Activated T-helper 9 cell treated with anti-CD3 and anti-CD28 coated beads, Interleukin-2, amount 50 U/mL, for 16 hours (primary cell): ENCODE measurements at places on chromosomes 7 and 10.

- DNase-seq, result no peak
Measured at GRCh38 chr10:75168275-75168674, 42.3 kb upstream of the VDAC2 start.

GRCh38 chr7:90777465-90777864 lies 181.3 kb downstream of the CDK14 start:
- no peak for DNase-seq

- no peak for DNase-seq
Measured at GRCh38 chr10:105783936-105784483, 1142.9 kb downstream of the SORCS3 start.

DNA sequence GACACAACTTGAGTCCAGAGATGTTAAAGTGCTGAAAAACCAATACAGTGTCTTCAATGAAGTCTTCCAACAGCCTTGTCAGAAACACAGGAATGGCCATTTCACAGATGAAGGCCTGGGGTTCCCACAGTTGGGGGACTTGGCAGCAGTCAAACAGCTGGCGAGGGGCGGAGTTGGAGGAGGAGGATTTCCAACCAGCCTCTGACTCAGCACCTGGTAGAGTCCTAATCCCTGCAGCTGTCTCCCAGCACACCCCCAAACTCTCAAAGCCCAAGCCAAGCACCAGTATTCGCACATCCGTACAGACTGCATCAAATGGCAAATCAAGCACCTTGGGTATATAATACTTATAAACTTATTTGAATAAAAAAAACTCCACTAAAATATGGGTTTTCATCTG lies 28.0 kb downstream of the CTBP2 start:
- no peak for DNase-seq

DNA sequence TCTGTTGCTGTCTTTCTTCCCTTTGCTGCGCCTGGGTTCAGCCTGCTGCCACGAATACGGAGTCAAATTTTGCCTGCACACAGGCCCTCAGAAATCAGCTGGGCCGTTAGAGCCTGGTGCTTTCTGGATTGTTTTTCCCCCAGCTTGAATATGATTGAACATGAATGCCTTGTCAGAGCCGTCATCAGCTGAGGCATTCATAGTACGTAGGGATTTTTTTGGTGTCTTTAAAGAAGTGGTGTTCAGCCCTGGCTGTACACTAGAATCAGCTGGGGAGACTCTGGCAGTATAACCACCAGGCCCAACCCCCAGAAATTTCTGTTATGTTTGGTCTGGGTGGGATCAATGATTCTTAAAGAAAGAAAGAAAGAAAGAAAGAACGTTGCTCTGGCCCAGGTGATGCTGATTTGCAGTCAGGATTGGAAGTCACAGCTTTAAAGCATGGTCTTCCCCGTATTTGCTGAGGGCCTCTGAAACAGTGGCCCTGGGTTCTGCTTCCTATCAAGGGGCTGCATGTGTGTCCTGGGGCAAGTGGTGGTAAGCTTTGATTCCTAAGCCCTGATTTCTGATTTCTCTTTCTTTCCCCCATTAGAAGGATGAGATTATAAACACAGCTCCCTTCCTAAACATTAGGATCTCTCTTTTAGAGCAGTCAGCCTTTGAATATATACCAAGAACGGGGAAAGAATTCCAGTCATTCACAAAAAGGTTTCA lies 24.7 kb downstream of the NUB1 start:
- no peak for DNase-seq

GRCh38 chr7:149297034-149297755 lies 35.2 kb downstream of the ZNF783 start:
- no peak for DNase-seq

GRCh38 chr7:102173669-102174068 lies 113.0 kb upstream of the SH2B2 start:
- no peak for DNase-seq

DNA sequence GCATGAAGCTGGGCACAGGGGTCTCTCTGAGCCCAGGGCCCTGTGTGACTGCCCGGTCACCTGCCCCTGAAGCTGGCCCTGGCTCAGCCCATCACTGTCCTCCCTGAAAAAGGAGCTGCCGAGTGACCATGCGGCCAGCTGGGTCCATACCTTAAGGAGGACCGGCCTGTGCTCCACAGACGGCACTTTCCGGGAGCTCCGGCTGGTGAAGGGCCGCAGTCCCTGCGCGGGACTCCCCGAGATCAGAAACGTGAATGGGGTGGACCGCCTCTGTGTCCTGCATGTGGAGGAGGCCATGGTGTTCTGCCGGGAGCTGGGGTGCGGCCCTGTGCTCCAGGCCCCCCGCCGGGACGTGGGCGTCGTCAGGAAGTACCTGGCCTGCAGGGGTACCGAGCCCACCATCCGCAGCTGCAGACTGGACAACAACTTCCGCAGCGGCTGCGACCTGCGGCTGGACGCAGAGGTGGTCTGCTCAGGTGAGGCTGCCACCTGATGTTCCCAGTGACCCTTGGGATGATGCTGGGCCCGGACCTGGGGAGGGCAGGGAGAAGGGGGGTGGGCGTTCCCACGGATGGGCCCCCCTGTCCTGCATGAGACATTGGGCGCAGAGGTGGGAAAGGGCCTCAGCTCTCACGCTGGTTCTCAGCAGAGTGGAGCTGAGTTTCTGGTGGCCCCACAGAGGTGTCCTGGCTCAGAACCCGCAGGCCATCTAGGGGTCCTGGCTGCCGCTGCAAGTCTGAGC lies 3.5 kb downstream of the SCART1 start:
- DNase-seq, result no peak

- no peak for DNase-seq
Measured at GRCh38 chr7:121416533-121416932, 20.4 kb upstream of the FAM3C start.

- DNase-seq, result no peak
Measured at GRCh38 chr10:70158113-70158512, 11.6 kb upstream of the TYSND1 start.

DNA sequence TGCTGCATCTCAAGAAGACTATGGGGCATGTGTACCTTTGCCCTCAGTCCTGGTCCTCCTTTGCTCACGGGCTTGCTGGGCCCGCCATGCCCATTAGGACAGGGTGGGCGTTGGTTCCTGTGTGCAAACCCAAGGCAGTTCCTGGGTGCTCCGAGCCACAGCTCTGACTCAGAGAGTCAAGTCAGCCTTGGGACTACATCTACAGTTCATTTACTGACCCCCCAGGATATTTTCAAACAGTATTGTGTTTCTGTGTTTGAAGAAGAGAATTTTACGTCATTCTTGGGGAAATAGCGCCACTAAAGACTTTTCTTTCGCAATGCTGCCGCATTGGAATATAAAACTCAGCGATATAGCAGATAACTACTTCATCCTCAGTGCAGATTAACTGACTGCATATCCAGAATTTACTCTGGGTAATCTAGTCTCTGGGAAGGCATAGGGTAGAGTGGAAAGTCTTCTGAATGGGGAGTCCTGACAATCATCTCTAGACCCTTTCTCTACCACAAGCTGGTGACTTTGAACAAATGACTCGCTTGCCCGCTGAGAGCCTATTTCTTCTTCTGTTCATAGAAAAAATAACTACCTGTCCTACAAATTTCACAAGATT lies 638.9 kb upstream of the FZD8 start:
- no peak for DNase-seq

DNA sequence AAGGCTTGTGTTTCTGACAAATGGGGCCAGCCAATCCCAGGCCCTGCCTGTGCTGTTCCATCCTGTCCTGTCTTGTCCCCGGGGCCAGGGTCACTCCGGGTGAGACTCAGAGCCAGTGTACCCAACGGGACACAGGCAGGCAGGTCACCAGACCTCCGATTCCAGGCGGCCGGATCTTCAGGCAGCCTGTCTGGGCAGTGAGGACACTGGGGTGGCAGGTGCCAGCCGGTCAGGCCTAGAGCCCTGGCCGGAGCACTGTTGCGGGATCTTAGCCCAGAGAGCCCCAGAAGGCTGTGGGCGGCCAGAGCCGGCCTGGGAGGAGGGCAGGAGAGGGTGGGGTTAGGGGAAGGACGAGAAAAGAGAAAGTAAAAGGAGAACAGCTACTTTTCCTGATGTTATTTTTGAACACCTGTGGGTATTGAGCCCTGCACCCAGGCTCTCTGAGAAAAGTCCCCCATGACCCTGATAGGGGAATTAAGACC lies 134.3 kb upstream of the TNRC18 start:
- DNase-seq, result no peak

DNA sequence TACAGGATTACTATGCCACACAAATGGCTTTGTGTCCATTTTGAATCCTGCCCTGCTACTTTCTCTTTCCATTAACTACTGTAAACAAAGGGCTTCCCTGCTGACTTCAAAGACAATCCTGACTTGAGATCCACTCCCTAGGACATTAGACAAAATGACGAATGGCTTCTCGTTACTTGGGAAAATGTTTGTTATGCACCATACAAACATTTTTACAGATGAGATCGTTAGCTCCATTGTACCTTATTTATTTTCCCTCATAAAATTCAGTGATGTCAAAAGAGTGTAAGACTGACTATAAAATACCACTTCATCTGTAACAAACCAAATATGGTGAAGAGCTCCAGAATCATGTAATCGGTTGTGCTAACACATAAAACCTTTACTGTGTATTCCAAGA lies 121.8 kb downstream of the CD36 start:
- DNase-seq, result no peak

DNA sequence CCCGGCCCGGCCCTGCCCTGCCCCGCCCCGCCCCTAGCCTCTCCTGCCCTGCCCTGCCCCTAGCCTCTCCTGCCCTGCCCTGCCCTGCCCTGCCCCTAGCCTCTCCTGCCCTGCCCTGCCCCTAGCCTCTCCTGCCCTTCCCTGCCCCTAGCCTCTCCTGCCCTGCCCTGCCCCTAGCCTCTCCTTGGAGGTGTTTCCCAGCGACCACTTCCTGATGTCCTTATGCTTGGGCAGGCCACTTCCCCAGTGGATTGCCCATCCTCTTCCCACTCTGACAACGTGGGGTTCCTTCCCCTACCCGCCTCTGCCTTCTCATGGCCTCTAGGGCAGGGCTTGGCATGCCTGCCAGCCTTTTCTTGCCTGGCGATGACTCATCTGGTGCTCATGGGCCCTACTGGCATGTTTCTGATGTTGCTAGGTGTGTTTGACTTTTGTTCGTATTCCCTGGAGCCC lies 21.2 kb downstream of the PRXL2A start:
- no peak for DNase-seq

GRCh38 chr7:80453699-80454340 lies 58.0 kb downstream of the GNAT3 start:
- no peak for DNase-seq

GRCh38 chr7:78083476-78084120 lies 285.0 kb downstream of the PHTF2 start:
- DNase-seq, result no peak

- DNase-seq, result no peak
Measured at GRCh38 chr10:29712108-29712507, 77.3 kb upstream of the SVIL start.

GRCh38 chr7:117262546-117262945 lies 60.3 kb downstream of the WNT2 start:
- DNase-seq, result no peak

GRCh38 chr10:32166365-32166764 lies 110.1 kb upstream of the KIF5B start:
- no peak for DNase-seq

DNA sequence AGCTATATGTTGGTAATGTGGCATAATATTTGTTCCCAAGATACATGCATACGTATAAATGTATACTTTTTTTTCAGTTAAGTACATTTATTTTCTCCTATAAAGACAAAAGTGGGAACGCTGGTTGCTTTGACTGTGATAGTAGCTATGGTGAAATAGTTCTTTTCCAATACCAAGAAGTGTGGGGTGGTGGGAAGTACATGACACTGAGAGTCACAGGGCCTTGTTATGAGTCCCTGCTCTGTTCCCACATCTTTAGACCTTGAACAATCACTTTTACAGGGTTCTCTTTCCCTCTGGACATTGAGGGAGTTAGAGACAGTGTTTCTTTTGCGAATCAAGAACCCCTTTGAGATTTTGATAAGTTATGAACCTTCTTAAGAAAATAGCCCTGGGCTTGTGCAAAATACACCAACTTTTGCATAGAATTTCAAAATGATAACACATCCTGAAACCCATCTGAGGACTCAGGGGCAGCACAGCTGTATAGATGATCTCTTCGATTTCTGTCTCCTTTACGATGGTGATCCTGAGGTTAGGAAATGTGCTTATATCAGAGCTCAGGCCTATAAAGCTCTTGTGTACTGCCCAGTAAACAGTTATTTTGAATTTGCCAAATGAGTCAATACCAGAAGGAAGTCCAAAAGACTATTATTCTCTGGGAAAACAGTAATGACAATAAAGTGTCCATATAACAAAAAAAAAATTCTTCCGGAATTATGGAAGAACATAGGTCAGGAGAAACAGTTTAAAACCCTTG lies 1.1 kb downstream of the LMOD2 start:
- DNase-seq, result no peak

GRCh38 chr7:142776206-142776844 lies 5.6 kb downstream of the PRSS2 start:
- no peak for DNase-seq

DNA sequence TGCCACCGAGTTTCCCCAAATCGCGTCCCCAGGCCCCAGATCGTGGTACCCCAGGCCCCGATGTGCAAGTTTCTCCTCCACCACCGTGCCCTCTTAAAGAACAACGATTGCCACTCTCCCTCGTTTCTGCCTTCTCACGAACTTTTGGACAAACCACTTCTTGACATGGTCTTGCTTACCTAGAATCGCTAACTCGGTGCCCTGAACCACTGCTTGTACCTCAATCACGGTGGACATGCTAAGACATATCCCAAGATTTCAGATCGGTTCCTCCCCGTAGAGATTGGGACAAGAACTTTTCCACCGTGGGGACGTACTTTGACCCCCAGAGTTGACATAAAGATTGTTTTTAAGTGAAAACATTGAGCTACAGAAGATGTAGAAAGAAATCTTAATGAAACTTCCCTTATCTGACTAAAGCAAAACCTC lies 477 bp upstream of the ZC3HAV1 start:
- no peak for DNase-seq

- DNase-seq, result no peak
Measured at GRCh38 chr10:19888061-19888660, 71.9 kb downstream of the PLXDC2 start.

DNA sequence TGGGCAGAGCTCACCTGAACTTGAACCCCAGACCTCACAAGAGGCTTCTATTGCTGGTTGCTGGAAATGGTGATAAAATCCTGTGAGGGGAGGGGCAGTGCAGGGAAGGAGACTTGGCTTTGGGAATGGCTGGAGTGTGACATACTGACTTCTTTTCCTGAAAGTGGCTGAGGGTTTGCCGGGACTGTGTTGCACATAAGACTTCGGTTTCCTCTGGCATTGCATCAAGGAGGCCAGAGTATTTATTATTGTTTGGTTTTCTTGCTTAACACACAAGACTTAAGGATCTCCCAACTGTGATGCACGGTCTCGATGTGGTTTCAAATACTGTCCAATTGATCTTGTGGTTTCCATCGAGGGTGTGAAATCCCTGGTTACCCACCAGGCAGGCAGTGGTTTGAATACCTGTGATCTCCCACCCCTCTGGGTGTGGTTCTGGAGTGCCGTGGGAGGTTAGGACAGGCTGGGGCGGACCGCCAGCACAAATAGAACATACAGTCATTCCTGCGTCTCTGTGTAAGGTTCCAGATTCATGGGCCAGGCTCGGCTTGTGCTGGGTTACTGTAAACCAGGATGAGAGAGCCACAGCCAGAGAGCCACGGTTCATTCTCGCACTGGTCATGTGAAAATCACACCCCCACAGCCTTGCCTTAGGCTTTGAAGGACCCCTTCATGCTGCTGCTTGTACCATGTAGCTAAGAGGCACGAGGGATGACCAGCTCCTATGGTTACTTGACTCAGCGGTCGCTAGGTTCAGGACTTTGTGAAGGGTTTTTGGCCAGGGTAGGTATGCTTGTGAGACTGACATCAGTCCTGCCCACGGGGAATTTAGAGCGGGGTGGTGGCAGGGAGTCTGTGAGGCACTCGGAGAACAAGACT lies 39.2 kb downstream of the WBP1L start:
- DNase-seq, result no peak
